Activated CD4-positive, alpha-beta T cell treated with anti-CD3 and anti-CD28 coated beads, Interleukin-2, Interleukin-4, amounts not matched to agents 100 ng/mL and 50 ng/mL, durations not matched to agents 16 hours and 8 hours (primary cell): ENCODE measurements at places on chromosomes 5 and 9.

DNA sequence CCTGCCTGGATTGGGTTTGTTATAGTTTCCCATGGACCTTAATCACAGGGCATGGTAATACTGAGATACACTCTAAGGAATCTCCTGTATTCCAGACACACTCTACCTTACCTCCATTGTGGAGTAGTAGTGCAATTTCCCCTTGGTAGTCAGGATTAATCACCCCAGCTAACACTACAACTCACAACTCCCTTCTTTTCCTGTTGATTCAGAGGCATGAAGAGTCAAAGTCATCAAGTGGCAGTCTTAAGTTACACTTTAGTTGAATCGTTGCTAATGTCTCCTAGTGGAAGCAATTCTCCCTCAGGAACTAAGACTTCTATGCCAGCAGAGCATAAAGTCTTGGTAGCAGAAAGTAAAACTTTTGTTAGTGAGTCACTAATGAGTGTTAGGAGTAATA is 122.7 kb upstream of the APC start:
- DNase-seq = no peak

GRCh38 chr5:111227801-111228200 is 3.6 kb downstream of the CAMK4 start:
- peak; percentile 46 for DNase-seq

DNA sequence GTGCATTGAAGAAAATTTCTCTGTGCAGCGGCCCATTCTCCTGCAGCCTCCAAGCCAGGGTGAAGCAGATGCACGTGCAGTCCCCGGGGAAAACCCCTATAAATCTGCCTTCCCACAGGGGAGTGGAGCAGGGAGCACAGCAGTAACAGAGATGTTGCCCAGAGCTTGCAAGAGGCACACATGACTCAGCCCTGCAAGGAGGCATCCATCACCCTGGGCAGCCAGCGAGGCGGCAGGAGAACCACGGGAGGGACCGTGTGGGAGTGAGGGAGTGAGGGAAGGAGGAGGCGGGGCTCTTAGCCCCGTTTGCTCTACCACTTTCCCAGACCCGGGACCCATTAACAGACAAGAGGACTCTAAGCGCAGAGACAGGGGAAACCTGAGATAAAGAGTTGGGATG is 96.2 kb upstream of the ARAP3 start:
- DNase-seq = no peak

DNA sequence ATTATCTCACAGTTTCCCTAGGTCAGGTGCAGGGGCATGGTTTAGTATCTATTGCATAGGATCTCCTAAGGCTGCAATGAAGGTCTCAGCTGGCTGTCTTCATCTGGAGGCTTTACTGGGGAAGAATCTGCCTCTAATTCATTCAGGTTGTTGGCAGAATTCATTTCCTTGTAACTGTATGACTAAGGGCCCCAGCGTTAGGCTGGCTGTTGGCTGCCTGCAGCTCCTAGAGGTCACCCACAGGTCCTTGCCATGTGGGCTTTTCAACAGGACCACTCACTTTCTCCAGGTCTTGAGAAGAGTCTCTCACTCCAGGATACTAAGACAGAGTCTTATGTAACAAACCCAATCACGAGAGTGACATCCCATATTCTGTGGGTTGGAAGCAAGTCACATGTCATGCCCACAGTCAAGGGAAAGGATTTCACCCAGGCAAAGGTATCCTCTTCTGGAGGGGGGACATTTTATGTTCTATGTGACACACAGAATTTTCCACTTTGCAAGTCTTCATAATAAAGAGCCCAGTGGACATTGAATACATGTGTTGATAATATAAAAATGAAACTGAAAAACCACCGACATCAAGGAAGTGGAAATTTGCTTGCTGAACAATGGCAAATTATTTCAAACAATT is 38.2 kb downstream of the HMHB1 start:
- no peak for DNase-seq

DNA sequence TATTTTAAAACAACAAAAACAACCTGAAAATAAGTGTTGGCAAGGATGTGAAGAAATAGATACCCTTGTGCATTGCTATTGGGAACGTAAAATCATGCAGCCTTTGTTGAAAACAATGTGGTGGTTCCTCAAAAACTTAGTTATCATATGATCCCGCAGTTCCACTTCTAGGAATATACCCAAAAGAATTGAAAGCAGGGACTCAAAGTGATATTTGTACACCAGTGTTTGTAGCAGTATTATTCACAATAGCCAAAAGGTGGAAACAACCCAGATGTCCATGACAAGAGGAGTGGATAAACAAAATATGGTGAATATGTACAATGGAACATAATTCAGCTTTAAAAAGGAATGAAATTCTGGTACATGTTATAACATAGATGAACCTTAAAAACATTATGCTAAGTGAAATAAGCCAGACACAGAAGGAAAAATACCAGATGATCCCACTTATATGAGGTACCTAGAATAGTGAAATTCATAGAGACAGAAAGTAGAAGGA is 29.0 kb downstream of the IRF1 start:
- no peak for DNase-seq

- DNase-seq = no peak
Measured at GRCh38 chr9:347667-348292, 133.1 kb downstream of the DOCK8 start.

- DNase-seq = no peak
Measured at GRCh38 chr5:73253047-73253660, 80.2 kb downstream of the TMEM174 start.

DNA sequence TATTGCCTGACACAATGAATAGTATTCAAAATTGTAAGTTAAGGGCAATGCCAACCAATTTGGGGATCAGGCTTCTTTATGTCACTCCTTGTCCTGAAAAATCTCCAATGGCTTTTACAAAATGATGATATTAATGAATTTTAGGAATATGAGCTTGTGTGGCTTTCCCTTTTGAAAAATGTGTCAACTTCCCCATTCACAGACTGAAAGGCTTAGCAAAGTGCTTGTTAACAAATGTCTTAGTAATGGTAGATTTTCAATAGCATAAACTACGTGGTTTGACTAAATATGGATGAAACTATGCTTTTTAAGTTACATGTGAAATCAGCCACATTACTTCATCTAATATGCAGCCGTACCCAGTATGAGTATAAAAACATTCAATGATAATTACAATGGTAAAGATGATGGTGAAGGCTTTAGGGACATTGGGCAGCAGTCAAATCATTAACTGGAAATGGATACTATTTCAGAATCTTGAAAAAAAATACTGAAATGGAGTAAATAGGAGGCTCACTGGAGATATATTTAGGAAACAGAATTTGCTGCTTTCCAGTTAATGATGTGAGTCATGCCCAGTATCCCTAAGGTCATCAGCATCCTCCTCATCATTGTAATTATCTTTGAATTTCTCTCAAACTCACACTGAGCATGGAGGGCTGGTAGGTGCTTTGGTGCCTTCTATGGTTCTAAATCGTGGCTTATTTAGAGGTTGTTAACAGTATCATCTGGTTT is 113.3 kb upstream of the ZNF608 start:
- no peak for DNase-seq

GRCh38 chr5:131329286-131329560 is 65.4 kb downstream of the CDC42SE2 start:
- no peak for DNase-seq

DNA sequence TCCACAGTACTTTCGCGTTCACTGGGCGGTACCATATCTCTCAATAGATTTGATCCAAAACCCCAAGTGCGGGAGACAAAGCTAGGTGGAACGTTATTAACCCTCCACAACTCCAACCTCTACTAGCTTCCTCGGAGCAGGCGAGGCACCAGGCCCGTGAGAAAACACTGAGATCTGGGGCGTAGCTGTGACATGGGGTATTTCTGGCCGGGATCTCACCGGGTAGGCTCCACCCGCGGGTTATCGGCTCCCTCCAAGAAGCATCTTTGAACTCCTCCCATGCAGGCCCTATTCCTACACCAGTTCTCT is 350 bp upstream of the SLC25A46 start:
- no peak for DNase-seq

- no peak for DNase-seq
Measured at GRCh38 chr5:75720882-75721281, 3.6 kb upstream of the POC5 start.

- DNase-seq = no peak
Measured at GRCh38 chr9:121354141-121354540, 15.9 kb downstream of the STOM start.

- no peak for DNase-seq
Measured at GRCh38 chr5:65030056-65030455, 261.3 kb downstream of the CWC27 start.

DNA sequence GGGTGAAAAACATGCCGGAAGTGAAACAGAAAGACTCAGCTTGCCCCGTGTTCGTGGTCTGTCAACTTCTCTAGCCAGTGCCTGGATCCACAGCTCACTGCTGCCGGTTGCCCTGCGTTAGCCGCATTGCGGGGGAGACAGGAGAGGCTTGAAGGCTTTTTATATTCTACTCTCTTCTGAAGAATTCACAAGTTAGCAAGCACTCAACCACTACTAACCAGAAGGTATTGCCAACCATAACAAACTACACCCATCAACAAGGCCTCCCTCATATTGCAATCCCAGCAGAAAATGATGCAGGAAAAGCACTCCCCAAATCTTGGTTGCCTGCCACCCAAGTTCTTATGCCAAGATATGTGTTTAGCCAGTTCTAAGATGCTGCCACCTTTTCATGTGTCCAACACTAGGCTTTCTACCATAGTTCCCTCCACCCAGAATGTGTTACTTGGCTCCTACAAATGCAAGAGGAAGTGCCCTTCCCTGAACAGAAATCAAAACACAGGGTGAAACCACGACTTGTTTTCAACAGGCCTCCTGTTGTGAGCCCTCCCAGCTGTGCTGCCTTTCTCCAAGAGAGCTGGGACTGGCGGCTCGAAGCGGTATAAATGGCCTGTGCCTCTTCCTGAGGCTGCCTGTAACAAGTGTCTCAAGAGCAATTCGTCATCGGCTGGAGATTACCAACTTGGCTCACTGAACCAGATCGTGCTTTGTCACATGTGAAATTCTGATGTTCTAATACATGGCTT is 129.0 kb downstream of the SNX18 start:
- peak; percentile 82 for DNase-seq

DNA sequence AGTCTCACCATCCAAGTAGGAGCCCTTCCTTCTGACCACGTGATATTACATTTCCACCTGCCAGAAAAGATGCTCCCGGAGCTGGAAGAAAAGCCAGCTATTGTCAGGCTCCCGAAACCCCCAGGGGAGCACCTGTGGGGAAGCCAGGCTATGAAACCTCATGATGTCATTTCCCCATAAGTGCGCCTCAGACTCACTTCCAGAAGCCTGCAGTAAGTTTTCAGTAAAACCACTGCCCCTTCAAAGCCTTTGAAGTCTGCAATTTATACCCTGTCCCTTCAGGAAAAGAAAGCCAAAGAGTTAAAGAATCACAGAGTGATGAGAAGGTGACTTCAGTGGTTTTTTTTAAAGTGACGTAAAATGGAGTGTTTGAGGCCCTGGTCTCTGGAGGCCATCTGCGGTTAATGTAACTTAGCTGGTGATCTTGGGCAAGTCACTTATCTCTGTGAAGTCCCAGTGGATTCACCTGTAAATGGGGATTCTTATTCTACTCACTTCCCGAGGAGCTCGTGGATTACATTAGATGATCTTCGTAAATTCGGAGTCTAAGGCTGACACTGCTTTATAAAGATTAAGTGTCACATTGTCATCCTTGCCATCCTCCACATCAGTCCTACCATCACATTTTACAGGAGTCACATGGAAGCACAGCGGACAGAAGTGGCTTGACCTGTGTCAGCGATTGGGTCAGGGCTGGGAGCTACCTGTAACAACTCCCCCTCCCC is 2.6 kb upstream of the SEMA6A start:
- peak; percentile 21 for DNase-seq

- DNase-seq = no peak
Measured at GRCh38 chr9:17059465-17059864, 75.4 kb upstream of the CNTLN start.

- peak; percentile 26 for DNase-seq
Measured at GRCh38 chr5:38420691-38421390, 135.6 kb downstream of the LIFR start.

DNA sequence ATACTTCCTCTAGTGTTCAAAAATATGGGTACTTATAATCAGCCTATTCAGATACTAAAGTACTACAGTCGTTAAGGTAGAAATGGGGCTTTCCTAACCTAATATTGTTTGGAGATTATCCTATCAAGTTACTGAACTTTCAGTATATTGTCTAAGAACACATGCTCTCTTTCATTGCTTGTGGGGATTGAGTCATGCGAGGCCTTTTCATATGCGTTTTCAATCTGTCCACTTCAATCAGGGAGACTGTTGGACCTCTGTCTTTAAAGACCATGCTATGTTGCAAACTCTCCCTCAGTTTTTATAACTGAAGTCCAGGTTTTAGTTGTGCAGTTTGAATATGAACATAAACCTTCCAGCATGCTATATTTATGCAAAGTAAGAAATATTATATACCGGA is 15.0 kb downstream of the PRR16 start:
- DNase-seq = no peak

- no peak for DNase-seq
Measured at GRCh38 chr9:133914442-133915342, 77.4 kb downstream of the VAV2 start.
